ENCODE measurements at places on chromosomes 3 and 15.

GRCh38 chr3:128293930-128294329 is 140.6 kb downstream of the EEFSEC start:
- DNase-seq, result no peak

DNA sequence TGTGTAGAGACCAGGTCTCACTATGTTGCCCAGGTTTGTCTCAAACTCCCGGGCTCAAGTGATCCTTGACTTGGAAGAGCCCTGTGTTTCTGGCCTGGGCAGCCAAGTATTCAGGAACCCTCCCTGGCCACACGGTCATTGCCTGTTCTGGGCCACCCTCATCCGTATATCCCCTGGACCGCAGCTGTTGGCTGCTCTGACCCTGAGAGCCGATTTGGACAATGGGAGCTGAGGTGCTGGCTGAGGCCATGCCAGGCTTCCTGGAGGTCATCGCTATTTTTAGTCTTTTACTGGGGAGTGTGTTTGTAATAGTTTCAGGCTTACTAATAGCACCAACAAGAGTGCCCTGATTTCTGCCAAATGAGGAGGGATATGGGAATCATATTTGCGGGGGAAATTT is 60.7 kb downstream of the ADAMTS7 start:
- no peak for DNase-seq

GRCh38 chr3:6867269-6867668 is 6.4 kb downstream of the GRM7 start:
- DNase-seq, result no peak

- DNase-seq, result no peak
These were observed 29.9 kb downstream of the CGNL1 start for GRCh38 chr15:57406062-57406772.

GRCh38 chr3:31253782-31254181 is 278.9 kb upstream of the STT3B start:
- no peak for DNase-seq

DNA sequence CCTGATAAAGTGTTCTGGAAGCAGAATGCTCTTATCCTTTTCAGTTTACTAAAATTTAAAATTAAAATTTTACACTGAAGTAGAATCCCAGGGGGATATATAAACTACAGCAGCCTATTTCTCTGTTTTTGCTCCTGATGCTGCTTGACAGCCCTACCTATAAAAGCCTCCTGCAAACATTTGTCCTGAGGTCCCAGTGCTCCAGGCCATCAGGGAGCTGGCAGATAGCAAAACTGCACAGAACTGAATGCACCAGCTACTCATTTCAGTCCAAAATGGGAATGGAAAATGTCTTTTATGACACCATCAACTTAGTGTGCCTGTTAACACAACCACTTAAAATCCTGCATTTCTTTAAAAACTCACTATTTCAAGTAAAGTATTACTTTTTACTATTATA is 50.1 kb downstream of the FRMD5 start:
- no peak for DNase-seq

- DNase-seq, result no peak
These were observed 240.9 kb upstream of the STT3B start for GRCh38 chr3:31291818-31292217.

GRCh38 chr15:75029378-75030022 is 6.1 kb downstream of the PPCDC start:
- DNase-seq, result peak; percentile 73

Measured in stimulated activated CD4-positive, alpha-beta T cell treated with anti-CD3 and anti-CD28 coated beads, TNF-alpha, amount 100 ng/mL, for 48 hours (primary cell).